Stimulated activated CD8-positive, alpha-beta memory T cell treated with anti-CD3 and anti-CD28 coated beads, Interleukin-2, amount 100 ng/mL, for 1 hour (primary cell): ENCODE measurements at places on chromosomes 1 and 21.

- no peak for DNase-seq
Measured at GRCh38 chr1:237851210-237851845, 39.4 kb downstream of the ZP4 start.

- DNase-seq, result no peak
Measured at GRCh38 chr1:234212764-234213657, 160.2 kb upstream of the COA6 start.

GRCh38 chr1:74193908-74194307 lies 4.1 kb downstream of the LRRIQ3 start:
- no peak for DNase-seq

GRCh38 chr1:32848354-32849063 lies 22.2 kb downstream of the FNDC5 start:
- no peak for DNase-seq

- no peak for DNase-seq
Measured at GRCh38 chr1:63012339-63012738, 228.4 kb downstream of the ATG4C start.

DNA sequence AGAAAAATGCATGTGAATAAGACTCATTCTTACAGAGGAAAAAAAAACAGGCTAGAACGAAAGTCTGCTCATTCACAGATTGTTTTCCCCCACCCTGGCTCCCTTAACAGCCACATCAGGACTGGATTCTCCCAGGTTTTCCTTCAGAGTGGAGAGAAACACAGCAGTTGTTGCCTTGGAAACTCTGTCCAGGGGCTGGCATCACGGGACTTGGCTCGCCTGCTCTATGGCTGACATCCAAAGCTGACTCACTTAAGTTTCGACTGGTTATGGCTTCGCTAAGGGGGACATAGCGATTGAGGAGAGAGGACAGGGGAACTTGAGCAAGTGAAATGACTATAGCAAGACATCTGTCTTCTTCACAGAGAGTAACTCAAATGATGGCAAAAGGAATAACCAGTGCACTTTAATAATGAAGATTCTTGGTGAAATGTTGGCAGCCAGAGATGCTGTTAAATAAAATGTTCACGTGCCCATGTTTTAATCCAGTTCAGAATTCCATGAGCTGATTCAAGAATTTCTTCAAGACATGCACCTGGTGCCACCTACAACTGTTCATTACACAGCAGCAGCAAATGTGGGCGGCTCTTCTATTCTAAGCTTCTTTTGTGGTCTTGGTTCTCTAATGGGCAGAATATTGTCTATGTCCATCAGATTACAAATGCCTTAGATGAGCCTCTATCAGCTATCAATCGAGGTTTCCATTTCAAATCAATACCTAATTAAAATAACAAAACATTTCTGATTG lies 21.8 kb downstream of the MIS18A start:
- no peak for DNase-seq

DNA sequence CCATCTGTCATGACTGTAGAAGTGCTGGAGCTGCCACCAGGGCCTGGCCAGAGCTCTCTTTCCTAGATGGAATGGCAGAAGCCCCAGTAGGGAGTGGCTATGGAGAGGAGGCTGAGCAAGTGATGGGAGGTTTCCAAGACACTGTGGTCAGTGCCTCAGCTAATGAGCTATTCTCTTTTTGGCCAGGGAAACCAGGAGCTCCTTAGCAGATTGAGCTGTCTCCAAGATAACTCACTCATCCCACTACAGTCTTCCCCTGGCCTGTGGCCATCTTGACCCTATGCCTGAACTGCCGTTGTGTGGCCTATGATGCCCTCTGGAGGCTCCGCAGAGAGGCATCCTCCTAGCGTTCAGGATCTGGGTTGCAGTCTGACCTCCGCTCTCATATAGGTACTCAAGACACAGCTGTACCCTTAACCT lies 60.5 kb downstream of the ERI3 start:
- DNase-seq, result no peak

DNA sequence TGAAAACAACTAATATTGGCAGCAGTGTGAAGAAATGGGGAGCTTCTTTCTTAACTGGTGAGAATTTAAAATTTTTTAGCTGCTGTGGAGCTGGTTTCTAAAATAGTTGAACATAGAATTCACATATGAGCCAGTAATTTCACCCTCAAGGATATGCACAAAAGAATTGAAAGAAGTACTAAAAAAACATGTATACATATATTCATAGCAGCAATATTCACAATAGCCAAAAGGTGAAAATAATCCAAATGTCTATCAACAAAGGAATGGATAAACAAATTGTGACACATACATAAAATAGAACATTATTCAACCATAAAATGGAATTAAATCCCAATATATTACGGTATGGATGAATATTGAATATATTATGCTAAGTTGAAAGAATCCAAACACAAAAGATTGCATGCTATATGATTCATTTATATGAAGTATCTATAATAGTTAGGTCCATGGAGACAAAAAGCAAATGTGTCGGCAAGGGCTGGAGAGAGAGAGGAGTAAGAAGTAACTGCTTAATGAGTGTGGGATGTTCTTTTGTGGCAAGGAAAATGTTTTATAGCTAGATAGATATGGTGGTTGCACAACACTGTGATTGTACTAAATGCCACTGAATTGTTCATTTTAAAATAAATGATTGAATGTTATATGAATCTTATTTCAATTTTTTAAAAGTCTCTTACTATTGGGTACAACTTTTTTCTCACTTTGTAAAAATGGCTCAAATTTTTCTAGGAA lies 14.8 kb upstream of the COL11A1 start:
- DNase-seq, result no peak

- DNase-seq, result no peak
Measured at GRCh38 chr1:175530183-175530582, 213.2 kb downstream of the TNR start.

DNA sequence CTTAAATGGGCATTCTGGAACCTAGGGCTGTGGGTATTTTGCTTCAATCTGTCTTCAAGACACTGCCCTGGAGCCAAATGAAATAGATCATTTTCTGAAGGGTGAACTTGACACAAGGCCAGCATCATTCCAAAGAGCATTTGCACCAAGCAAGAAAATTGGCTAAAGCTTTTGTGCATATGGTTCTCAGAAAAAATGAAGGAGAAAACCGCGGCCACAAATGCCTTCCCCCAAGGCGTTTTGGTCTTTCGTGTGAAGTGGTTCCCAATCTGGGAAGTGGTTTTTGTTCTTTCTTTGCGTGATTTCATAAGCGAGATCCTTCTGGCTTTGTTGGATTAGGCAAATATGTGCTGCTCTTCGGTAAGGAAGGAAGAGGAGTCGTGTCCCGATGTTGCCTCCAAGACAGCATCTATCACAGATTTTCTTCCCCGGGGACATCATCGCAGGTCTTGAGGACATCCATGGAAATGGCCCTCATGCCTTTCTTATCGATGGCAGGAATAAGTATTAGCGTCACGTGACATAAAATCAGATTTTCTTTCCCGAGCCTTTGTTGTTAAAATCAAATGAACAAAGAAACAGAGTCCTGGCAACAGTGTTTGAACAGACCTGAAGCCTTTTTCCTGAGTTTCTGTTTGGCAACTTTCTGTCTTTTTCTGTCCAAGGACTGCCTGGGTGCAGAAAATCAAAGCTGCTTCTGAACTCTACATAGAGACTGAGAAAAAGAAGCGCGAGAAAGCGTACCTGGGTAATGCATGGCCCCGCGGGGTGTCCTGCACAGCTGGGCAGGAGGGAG lies 31.0 kb downstream of the ATP5PO start:
- DNase-seq, result no peak

DNA sequence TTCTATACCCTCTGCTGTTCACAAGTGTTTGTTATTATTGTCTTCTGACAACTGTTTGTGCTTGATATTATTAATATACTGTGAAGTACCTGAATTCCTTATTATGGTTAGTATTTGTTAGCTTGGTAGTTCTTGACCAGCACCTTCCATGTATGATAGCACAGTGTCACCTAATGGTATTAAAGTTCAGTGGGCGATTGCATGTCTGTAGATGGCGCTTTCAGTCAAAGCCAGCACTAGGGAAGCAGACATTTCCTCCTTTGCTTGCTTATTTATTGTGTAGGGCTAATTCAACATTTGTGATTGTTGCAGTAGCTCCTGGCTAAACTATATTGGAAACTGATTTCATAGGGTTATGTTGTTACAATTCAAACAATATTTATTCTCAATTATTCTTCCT lies 218.0 kb downstream of the ZP4 start:
- no peak for DNase-seq

DNA sequence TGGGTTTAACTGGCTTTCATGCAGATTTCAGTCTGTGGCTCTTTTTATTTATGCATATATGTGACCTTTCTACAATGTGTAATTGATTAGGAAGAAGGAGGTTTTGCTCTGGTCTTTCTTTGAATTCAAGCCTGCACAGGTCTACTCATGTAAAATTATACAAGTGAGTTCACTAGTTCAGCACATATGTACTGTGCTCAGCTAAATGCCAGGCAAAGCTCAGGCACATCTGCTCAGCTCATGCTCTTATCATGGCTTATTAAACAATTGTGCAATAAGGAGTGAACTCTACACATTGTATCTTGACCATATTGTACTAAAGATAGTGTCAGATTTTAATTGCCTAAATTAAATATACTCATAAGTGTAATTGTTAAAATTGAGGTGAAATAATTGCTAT lies 378.4 kb downstream of the ADGRL2 start:
- DNase-seq, result no peak

DNA sequence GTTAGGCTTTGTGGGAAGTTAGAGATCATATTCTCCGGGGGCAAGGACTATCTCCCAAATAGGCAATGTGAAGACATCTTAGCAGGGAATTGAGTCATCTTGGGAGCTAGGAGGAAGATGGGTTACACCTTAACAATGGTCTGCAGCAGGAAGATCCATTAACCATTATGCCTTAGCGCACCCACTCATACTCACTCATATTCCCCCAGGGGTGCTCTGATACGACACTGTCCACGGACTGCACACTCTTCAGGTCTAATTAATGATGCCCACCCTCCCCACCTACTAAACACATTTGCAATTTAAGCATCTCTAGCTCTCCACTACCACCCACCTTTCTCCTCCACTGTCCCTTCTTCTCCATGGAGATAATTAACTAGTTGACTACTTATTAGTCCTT lies 857 bp upstream of the AK5 start:
- DNase-seq, result no peak

DNA sequence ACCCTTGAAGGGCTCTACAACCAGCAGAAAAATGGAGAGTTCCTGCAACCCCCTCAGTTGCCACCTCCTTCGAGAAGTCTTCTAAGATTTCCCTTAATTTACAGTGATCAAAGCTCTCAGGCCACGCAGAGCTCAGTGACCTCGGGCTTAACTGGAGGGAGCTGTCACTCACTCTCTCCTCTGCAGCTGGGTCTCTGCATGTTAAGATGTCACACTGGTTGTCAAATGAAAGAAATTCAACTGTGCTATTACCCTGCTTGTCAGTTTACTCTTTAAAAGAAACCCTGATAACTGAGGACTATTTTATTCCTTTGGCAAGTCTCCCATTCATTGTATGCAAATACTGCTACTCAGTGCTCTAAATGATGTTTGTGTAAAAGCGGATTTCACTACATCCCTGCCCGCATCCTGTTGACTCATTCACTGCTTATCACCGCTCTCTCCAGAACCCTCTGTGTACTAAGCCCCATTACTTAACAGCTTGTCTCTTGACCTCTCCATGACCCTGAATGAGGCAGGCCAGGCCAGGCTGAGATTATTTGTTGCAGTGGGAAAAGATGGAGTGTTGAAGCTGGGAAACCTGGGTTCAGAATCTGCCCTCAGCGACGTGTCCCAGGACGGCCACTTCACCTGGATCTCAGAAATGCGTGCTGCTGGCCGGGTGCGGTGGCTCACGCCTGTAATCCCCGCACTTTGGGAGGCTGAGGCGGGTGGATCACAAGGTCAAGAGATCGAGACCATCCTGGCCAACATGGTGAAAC lies 13.7 kb downstream of the DHRS3 start:
- DNase-seq, result peak; percentile 34

- DNase-seq, result no peak
Measured at GRCh38 chr21:22791986-22792560, 1793.9 kb downstream of the NCAM2 start.

DNA sequence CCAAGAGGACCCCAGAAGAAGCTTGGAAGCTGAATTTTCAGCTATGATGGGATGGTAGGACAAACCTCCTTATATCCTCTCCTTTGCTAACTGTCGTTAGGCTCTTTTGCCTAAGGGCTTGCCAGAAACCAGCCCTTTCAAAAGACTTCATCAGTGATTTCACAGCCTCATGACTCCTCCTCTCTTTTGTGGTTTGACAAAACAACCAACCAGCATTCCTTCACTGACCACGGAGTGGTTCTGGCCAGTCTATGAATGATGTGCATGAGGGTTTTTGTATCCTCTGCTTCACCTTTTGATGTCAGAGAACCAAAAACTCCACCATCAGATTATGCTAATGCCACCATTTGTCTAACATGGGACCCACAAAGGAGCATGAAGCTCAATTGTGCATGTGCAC lies 116.9 kb upstream of the COA6 start:
- DNase-seq, result no peak

DNA sequence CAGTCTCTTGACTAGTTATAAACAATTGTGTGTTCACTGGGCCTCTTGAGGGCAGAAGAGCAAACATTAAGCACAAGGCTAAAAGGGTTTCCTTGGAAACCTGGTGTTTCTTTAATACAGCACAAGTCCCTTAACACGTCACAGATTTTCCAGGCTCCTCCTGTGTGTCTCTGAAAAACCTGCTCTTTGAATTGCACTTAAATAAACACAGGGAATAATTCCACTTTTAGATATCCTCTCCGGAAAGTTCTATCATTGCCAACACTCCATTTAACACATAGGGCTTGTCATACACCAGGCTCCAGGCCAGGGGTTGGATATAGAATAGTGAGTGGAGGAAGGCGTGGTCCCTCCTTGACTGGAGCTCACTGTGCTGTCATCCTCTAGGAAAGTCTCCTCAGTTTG lies 442.6 kb downstream of the DSCAM start:
- DNase-seq, result no peak

DNA sequence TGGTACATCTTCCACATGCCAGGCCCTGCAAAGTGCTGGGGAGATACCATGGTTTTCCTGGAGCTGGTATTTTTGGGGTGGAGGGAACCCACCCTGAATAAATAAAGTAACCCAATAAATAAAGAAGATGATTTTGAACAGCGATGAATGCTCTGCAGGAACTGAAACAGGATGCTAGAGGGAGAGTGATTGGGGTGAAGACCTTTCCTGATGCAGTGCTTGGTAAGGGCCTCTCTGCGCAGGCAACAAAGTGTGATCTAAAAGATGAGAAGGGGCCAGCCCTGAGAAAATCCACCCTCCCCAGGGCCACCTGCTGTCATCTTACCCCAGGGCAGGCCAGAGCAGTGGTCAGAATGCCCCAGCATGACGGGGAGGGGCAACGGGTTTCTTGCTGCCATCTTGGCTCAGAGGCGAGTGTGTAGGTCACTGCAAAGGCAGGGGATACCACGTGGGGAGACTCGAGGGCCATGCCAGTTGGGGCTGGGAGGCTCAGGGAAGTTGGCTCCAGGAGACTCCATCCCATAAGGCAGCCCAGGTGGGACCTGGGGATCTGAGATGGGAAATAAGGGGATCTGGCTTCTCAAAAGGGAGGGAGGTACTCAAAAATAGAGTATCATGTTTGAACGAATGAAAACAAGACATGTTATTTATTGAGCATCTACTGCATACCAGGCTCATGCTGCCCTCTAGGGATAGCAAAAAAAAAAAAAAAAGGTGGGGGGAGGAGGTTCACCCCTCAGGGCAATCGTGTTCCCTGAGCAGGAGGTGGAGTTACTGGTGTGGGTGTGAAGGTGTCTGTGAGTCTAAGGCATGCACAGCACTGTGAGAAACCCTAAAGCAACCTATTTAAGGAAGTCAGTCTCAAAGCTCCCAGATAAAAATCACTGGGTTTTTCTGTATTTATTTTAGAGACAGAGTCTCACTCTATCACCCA lies 2.8 kb downstream of the SRARP start:
- DNase-seq, result no peak

GRCh38 chr1:116203181-116203723 lies 92.1 kb downstream of the MAB21L3 start:
- DNase-seq, result no peak
